ENCODE measurements at places on chromosomes 16 and 17.

- DNase-seq, result no peak
These were observed 184.1 kb upstream of the ZFHX3 start for GRCh38 chr16:73231944-73232554.

- DNase-seq, result no peak
These were observed 34.0 kb upstream of the PIRT start for GRCh38 chr17:10871914-10872313.

DNA sequence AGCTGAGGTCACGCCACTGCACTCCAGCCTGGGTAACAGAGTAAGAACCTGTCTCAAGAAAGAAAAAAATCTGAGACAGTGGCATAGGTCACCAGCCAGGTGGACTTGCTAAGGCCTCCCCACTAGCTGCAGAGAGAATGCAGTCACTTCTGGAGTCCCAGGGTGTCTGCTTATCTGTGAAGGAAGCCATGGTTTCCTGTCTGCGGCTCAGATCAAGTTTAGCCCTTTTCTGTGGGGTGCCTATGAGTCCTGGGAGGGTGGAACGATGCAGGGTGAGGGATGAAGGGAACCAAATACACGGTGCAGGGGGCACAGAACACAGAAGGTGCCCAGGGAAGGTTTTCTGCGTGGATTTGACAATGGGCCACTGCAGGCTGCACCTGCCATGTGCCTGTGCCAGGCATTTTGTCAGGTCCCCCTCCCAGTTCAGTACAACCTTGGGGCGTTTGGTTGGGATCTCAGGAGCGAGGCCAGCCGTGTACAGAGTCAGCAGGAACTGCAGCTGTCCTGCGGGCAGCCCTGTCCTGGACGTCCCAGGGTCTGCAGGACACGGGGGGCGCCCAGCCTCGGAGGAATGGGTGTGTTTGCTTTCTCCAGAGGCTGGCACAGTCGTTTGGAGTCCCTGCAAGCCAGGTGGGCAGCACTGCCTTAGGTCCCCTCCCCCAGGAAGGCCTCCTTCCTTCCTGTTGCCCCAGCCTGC is 41.8 kb downstream of the RAB11FIP4 start:
- DNase-seq, result peak; percentile 79

GRCh38 chr17:67025216-67025792 is 19.1 kb upstream of the CACNG1 start:
- DNase-seq, result no peak

GRCh38 chr16:56370875-56371659 is 54.3 kb downstream of the AMFR start:
- no peak for DNase-seq

DNA sequence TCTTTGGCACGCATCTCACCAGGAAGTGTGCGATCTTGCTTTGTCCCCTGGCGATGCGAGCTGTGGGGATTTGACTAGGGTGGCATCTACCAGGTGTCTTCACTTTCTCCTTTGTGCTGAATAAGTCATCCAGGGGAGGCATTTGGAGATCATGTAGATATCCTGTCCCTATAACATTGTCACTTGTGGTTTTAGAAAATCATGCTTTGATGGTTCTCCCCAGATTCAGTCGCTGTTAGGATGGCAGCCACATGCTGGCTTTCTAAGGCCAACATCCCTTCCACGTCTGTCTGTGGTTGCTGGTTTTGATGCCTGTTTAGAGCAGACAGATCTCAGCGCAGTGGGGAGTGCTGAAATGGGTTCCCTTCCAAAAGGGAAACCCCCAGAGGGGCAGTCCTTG is 2.5 kb downstream of the ADAD2 start:
- DNase-seq, result no peak

DNA sequence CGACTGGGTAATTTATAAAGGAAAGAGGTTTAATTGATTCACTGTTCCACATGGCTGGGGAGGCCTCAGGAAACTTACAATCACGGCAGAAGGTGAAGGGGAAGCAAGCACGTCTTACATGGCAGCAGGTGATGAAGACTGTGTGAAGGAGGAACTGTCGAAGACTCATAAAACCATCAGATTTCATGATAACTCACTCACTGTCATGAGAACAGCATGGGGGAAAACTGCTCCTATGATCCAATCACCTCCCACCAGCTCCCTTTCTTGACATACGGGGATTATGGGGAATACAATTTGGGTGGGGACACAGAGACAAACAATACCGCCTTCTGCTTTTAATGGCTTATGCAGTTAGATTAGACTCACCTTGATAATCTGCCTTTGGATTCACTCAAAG is 19.4 kb upstream of the IRF8 start:
- DNase-seq, result no peak

DNA sequence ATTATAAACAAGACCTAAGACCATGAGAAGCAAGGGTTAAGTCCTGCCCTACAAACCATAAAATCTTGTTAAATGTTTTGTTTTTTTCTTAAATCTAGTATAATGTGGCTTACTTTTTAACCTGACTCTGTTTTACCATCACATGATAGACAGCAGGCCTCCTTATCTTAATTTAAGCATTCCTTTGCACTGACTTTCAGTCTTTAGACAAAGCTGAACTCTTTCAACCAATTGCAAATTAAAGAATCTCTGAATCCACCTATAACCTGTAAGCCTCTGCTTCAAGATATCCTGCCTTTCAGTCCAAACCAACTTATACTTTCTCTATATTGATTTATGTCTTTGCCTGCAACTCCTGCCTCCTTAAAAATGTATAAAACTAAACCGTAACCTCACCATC is 478.5 kb downstream of the GRIN2A start:
- no peak for DNase-seq

GRCh38 chr16:11613381-11614303 is 26.9 kb upstream of the LITAF start:
- DNase-seq, result peak; percentile 89

- DNase-seq, result no peak
These were observed 80.3 kb upstream of the ZNF750 start for GRCh38 chr17:82920150-82920549.

DNA sequence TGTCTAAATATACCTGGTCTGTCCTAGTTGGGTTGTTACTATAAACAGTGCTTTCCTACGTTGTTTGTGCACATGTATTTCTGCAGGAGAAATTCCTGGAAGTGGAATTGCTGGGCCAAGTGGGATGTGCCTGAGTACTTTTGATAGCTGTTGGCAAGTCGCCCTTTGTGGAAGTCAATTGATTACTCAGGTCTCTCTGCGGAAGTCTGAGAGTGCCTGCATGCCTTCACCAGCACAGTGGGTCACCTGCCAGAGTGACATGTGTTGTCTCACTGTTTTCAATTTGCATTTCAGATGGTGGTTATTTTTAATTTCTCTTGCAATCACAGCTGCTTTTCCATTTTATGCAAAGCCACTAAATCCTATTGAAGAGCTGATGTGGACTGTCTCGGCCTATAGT is 2.3 kb upstream of the MVD start:
- DNase-seq, result no peak

DNA sequence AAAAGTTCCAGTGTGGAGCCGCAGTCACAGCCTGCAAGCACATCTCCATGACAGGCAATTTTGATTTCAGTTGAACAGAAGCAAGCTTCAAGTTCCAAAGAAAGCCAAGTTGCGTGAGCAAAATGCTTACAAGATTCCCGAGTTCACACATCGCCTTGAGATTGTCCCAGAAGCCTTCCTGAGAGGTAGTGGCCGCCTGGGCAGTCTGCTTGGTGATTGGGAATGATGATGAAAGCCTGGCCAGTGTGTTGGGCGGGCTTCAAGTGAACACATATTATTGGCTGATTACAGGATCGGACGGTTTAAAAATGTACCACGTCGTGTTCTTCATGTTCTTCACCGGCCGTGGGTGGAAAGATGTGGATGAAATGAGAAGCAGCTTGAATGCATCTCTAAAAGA is 185.5 kb downstream of the FOXL1 start:
- no peak for DNase-seq

GRCh38 chr16:10326647-10327046 is 59.2 kb upstream of the ATF7IP2 start:
- DNase-seq, result no peak

GRCh38 chr17:43546319-43547188 is at the start of gene ETV4:
Gene ETV4, minus strand, starts transcription at chr17:43546340. Its CDS starts 723 bp downstream, at chr17:43545617.
- DNase-seq, result peak; percentile 42

GRCh38 chr17:52048137-52048898 is 110.2 kb downstream of the CA10 start:
- DNase-seq, result no peak

- DNase-seq, result no peak
These were observed 20.5 kb downstream of the TANC2 start for GRCh38 chr17:62986549-62986948.

GRCh38 chr17:5770441-5771270 is 186.3 kb upstream of the NLRP1 start:
- DNase-seq, result no peak

DNA sequence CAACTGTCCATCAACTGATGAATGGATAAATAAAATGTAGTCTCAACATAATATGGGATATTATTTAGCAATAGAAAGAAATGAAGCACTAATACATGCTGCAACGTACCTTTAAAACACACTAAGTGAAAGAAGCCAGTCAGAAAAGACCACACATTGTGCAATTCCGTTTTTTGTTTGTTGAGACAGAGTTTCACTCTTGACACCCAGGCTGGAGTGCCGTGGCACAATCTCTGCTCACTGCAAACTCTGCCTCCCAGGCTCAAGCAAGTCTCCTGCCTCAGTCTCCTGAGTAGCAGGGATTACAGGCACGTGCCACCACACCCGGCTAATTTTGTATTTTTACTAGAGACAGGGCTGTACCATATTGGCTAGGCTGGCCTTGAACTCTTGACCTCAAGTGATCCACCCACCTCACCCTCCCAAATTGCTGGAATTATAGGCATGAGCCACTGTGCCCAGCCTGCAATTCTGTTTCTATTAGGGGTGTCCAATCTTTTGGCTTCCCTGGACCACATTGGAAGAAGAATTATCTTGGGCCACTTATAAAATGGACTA is 40.1 kb downstream of the SCNN1B start:
- no peak for DNase-seq

GRCh38 chr17:13885953-13886889 is 183.1 kb upstream of the COX10 start:
- no peak for DNase-seq

GRCh38 chr16:49970797-49971431 is 54.1 kb upstream of the CNEP1R1 start:
- no peak for DNase-seq

- no peak for DNase-seq
These were observed 138.7 kb downstream of the ZFHX3 start for GRCh38 chr16:72909196-72909595.

- no peak for DNase-seq
These were observed 5.3 kb downstream of the DUSP14 start for GRCh38 chr17:37494971-37495370.

DNA sequence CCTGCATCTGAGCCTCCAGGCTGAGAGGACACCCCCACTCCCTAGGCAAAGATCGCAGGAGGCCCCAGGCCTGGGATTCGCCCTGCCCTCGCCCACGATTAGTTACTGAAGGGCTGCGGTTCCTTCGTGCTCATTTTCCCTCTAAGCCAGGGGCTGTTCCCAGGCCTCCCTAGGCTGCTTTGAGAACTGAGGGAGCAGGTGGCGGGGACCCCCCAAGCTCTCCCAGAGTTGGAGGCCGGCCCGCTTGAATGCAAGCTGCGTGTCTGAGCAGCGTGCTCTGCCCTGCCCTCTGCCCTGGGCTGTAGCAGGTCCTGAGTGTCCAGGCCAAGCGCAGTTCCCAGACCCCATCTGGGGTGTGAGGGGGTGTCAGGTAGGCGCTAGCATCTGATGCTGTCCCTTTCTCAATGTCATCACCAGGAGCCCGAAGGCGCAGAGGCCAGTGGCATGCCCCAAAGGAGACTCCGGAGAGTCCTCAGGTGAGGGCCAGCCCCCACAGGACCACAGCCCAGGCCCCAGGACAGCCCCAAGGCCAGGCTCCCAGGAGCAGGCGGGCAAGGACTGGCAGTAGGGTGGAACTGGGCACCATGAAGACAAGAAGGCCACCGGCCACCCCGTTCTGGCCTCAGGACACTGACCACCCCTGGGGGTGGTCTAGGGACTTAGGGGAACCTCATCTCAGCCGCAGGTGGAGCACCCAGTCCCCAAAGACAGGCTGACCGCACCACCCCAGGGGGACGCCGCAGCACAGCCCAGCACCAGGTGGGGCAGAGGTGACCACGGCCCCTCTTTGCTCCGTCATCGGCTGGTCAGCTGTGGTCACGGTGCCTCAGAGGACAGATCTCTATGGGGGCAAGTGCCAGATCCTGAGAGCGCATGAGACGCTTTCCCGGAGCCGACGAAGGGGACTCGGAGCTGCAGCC is 14.6 kb downstream of the ENDOV start:
- no peak for DNase-seq

- no peak for DNase-seq
These were observed 8.5 kb downstream of the ITGA3 start for GRCh38 chr17:50064253-50065001.

DNA sequence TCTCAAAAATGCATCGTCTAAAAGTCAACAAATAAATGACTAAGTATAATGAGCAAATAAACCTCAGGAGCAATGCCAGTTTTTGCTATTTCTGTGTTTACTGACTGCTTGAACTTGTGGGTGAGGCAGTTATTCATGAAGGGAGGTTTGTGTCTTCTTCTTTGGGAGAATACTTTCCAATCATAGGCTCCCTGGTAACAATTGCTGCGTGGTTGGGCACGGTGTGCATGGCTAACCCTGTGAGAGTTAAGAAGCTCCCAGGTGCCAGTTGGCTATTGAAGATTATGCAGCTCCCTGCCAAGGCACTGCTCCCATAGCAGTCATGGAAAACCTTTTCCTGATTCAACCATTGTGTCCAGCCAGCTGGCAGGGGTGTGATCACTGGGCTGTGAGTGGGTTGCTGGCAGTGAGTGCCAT is 775.9 kb upstream of the GOT2 start:
- no peak for DNase-seq

GRCh38 chr16:55046513-55046912 is 115.8 kb downstream of the IRX5 start:
- DNase-seq, result no peak

DNA sequence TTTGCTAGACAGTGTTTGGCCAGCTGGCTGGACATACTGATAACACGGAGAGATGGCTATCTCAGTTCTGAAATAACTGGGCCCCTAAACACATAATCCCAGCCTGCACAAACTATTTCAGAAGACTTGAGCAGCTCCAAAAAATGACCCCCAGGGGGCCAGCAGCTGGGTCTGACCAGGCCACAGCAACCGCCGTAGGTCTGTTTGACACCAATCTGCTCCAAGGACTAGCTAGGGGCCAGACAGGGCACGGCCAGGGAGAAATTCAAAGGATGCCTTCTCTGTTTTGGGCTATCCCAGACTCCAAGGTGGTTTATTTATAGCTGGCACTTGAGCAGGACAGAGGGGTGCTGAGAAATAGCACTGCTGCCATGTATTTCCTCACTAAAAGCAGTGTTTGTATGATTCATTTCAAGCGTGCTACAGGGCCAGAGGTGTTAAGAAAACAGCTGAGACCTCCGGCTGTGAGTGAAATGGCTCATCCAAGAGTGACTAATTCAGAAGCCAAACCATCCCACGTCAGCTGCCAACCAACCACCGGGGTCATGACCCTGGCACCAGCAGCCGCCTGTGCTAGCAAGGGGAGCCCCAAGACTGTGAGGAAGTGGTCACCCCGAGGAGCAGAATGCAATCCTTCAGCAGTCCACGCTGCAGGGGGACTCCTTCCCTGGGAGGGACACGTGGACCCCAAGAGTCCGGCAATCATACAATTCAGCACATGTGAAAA is 5.7 kb downstream of the GGA2 start:
- no peak for DNase-seq

- DNase-seq, result no peak
These were observed 38.5 kb upstream of the CORO6 start for GRCh38 chr17:29661213-29661612.
